T-helper 17 cell (primary cell): ENCODE measurements at places on chromosomes 7 and 10. TPM values are rescaled to one million over a fixed set of nuclear protein-coding genes. Genes with fewer than 3 reads are reported as not detected.

Gene SHH
- not detected for total RNA-seq

DNA sequence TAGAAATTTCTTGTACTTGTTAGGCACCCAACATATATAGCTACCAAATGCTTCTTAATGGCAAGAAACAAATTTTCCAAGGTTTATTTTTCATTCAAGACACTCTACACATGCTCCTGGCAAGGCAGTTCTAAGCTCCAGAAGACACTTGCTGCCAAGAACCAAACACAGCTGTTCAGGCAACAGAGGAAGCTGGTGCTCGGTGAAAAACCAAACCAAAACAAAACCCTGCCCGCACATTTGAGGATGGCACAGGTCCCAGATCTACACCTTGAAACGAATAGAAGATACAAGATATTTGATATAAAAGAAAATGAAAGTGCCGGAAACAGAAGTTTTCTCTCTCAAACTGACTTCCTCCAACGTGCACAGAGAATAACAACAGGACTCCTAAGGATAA lies 4.9 kb upstream of the DNTT start:
- DNase-seq: no peak
- H3K27me3 ChIP-seq: peaks cover 66% of the 10 kb centered on the region
- peaks cover 12% of the 10 kb centered on the region for H3K4me1 ChIP-seq

GRCh38 chr7:108059526-108059925 lies 56.6 kb upstream of the LAMB1 start:
- no peak overlapping the region for H3K27ac ChIP-seq
- no peak overlapping the region for H3K4me3 ChIP-seq
- peaks cover 2% of the 10 kb centered on the region for H3K36me3 ChIP-seq
- H3K27me3 ChIP-seq: peaks cover 28% of the 10 kb centered on the region

GRCh38 chr10:26437637-26438461 lies at the start of gene APBB1IP:
Gene APBB1IP (plus strand): TSS chr10:26438341. CDS start chr10:26492327, 53,986 bp downstream.
- peak within 1 kb of the TSS; percentile 97 for H3K27ac ChIP-seq
- peak within 1 kb of the TSS; percentile 94 for H3K4me3 ChIP-seq
- H3K36me3 ChIP-seq: peaks cover 2% of the 10 kb centered on the region
- no peaks in the 10 kb centered on the region for H3K27me3 ChIP-seq
- DNase-seq: peak; percentile 19

- no peaks in the 10 kb centered on the region for H3K27me3 ChIP-seq
- H3K27ac ChIP-seq: no peak overlapping the region
- no peaks in the 10 kb centered on the region for H3K36me3 ChIP-seq
- H3K4me1 ChIP-seq: no peaks in the 10 kb centered on the region
- DNase-seq: no peak
These were observed 256.8 kb upstream of the FZD8 start for GRCh38 chr10:35898716-35899440.

- no peaks in the 10 kb centered on the region for H3K4me1 ChIP-seq
- H3K4me3 ChIP-seq: no peak overlapping the region
- H3K27me3 ChIP-seq: peaks cover 47% of the 10 kb centered on the region
- no peaks in the 10 kb centered on the region for H3K36me3 ChIP-seq
- no peak overlapping the region for H3K27ac ChIP-seq
- no peak for DNase-seq
These were observed 12.3 kb downstream of the DDC start for GRCh38 chr7:50552921-50553320.

DNA sequence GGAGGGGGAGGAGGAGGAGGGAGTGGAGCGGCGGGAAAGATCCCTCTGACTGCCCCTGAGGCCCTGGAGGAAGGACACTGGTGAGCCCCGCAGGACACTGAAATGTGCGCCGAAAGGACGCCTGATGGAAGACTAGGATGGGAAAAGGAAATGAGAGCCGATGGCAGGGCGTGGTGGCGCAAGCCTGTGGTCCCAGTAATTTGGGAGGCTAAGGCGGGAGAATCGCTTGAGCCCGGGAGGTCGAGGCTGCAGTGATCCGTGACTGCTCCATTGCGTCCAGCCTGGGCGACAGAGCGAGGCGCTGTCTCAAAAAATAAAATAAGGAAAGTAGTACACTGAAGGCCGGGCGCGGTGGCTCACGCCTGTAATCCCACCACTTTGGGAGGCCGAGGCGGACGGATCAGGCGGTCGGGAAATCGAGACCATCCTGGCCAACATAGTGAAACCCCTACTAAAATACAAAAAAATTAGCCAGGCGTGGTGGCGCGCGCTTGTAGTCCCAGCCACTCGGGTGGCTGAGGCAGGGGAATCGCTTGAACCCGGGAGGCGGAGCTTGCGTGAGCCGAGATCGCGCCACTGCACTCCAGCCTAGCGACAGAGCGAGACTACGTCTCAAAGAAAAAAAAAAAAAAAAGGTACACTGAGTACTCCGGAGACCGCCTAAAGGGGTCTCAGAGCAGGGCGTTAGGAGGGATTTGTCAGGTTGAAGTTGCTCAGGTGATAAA lies 561 bp upstream of the HNRNPF start:
- peaks cover 2% of the 10 kb centered on the region for H3K36me3 ChIP-seq
- H3K4me1 ChIP-seq: peaks cover 22% of the 10 kb centered on the region
- peak; percentile 63 for DNase-seq
- H3K4me3 ChIP-seq: peak overlapping the region; percentile 97
- H3K27ac ChIP-seq: peak overlapping the region; percentile 100
- no peaks in the 10 kb centered on the region for H3K27me3 ChIP-seq
